ENCODE measurements at places on chromosomes 5 and 9. TPM values are rescaled to one million over a fixed set of nuclear protein-coding genes. Genes with fewer than 3 reads are reported as not detected.

GRCh38 chr9:3908731-3909130 lies 382.9 kb upstream of the RFX3 start:
- no peaks in the 10 kb centered on the region for H3K4me1 ChIP-seq
- H3K4me3 ChIP-seq: no peak overlapping the region
- H3K36me3 ChIP-seq: no peaks in the 10 kb centered on the region
- no peaks in the 10 kb centered on the region for H3K27me3 ChIP-seq

DNA sequence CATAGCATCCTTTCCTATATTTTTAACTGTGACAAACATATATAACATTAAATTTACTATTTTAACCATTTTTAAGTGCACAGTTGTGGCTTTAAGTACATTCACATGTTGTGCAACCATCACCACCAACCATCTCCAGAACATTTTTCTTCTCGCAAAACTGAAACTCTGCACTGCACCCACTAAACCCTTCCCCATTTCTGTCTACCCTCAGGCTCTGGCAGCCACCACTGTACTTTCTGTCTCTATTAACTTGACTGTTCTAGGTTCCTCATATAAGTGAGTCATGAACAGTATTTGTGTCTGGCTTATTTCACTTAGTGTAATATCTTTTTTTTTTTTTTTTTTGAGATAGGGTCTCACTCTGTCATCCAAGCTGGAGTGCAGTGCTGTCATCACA lies 25.5 kb downstream of the KCNMB1 start:
- H3K4me3 ChIP-seq: no peak overlapping the region
- no peak overlapping the region for H3K27ac ChIP-seq
- H3K36me3 ChIP-seq: no peaks in the 10 kb centered on the region
- no peak for DNase-seq
- H3K27me3 ChIP-seq: no peaks in the 10 kb centered on the region

DNA sequence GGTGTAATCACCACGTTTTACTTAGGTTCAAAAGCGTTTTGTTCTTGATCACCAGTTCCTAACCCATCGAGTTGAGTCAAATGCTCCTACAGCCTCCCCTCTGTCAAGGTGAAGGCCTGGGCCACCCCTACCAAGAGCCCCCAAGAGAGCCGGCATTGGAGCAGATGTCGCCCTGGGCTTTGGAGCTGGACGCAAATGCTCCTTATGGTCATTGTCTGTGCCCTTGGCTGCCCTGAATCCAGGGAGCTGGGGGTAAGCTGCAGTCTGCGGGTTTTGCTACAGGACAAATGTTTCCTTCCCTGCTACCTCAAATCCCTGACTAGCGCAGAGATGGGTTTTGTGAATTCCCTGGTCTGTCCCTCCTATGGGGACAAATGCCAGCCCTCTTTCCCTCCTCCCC lies 4.9 kb downstream of the RNF183 start:
- no peak overlapping the region for H3K27ac ChIP-seq
- no peaks in the 10 kb centered on the region for H3K36me3 ChIP-seq
- DNase-seq: no peak
- H3K4me3 ChIP-seq: no peak overlapping the region
- no peaks in the 10 kb centered on the region for H3K4me1 ChIP-seq
- no peaks in the 10 kb centered on the region for H3K27me3 ChIP-seq

The CLINT1 gene
- 70.5 TPM for total RNA-seq

The FST gene
- 2.3 TPM for total RNA-seq

The FBXO4 gene
- 18.2 TPM for total RNA-seq

The SLC25A2 gene
- 0.91 TPM for total RNA-seq

The CMYA5 gene
- 0.20 TPM for total RNA-seq

The UBQLN1 gene
- total RNA-seq: 106 TPM

The CCL27 gene
- total RNA-seq: not detected
